HCT116 (cell line): ENCODE measurements at places on chromosomes 4 and X.

DNA sequence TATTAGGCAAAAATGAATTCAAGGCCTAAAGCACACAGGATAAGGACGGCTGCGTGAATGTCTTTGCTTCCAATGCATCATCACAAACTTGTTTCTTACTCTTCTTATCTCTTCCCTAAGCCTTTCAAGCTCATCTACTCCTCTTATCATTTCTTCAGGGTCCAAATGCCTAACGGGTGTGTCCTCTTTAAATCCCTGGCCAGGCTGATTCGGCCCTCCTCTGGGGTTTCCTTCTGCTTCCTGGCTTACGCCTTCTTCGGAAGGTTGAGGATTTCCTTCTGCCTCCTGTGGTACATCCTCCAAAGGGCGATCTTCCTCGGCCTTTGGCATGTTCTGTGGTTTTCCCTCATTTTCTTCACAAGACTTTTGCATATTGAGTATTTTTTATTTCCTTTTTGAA lies 1.3 kb downstream of the TCEAL8 start:
- no peak for DNase-seq

- DNase-seq = peak; percentile 32
Observed at GRCh38 chr4:88007304-88008121, at the start of gene PKD2. PKD2 (plus strand) TSS chr4:88007635; CDS start chr4:88007734, 99 bp downstream.

GRCh38 chr4:3747581-3747904 lies 18.6 kb upstream of the ADRA2C start:
- no peak for DNase-seq

GRCh38 chr4:11769434-11769833 lies 340.7 kb upstream of the HS3ST1 start:
- DNase-seq = no peak

DNA sequence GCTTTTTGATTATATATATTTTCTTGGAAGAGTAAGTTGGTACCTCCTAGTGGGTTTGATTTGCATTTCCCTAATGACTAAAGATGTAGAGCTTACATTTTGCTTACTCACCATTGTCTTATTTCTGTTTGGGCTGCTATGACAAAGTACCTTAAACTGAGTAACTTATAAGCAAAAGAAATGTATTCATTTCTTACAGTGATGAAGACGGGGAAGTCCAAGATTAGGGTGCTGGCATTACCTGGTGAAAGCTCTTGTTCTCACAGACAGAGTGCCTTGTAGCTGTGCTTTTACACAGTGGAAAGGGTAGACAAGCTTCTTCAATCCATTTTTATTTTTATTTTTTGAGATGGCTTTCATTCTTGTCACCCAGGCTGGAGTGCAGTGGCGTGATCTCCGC lies 229.2 kb upstream of the AGA start:
- no peak for DNase-seq

DNA sequence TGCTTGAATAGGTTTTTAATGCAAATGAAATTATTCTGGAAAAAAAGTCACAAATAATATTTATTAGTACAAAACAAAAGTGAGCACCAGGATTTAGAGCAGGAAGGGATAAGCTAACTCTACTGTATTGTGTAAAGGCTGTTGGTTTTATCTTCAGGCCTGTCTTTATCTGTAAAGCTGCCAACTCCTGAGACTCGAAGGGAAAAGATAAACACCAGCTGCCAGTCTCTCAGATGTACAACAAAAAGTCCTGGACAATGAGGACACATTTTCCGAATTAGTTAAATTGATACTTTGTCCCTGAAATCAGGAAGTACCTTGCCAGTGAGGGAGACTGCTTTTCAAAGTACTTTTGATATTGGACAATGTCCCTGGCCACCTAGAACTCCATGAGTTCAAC lies 8.8 kb downstream of the DDX60 start:
- no peak for DNase-seq

GRCh38 chr4:165325732-165326512 lies 1.5 kb upstream of the MSMO1 start:
- peak; percentile 47 for DNase-seq

- no peak for DNase-seq
Observed at GRCh38 chr4:76624241-76624681, 189.2 kb downstream of the SHROOM3 start.

DNA sequence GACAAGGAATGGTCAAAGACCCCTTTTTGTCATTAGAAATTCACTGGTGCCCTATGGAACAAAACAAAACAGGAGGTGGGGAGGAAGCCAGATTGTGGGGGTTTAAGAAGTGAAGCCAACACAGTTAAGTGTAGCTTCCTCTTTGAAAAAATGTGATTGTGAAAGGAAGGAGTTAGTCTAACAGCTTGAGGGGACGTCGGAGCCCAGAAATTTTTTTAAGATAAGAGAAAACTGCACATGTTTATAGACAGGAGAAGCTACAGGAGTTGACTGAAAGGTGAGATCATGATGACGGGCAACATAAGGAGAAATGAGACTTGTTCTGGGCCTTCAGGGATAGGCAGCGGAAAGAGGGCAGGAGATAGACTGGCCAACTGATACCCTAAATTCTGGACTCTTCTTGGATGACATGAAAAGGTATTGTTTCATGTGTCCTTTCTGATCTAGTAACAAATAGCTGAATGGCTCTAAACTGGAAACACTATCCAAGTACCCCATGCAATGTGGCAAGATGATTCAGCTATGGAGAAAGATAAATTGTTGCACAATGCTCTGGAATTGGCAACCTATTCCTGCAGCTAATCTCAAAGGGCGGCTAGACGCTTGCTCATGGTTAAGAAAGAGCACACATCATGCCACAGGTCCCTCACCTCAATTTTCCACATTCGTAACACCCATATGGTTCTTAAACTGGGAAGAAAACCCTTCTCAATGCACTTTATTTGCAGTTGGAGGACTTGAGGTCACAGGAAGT lies 3.7 kb upstream of the HDAC8 start:
- DNase-seq = no peak

DNA sequence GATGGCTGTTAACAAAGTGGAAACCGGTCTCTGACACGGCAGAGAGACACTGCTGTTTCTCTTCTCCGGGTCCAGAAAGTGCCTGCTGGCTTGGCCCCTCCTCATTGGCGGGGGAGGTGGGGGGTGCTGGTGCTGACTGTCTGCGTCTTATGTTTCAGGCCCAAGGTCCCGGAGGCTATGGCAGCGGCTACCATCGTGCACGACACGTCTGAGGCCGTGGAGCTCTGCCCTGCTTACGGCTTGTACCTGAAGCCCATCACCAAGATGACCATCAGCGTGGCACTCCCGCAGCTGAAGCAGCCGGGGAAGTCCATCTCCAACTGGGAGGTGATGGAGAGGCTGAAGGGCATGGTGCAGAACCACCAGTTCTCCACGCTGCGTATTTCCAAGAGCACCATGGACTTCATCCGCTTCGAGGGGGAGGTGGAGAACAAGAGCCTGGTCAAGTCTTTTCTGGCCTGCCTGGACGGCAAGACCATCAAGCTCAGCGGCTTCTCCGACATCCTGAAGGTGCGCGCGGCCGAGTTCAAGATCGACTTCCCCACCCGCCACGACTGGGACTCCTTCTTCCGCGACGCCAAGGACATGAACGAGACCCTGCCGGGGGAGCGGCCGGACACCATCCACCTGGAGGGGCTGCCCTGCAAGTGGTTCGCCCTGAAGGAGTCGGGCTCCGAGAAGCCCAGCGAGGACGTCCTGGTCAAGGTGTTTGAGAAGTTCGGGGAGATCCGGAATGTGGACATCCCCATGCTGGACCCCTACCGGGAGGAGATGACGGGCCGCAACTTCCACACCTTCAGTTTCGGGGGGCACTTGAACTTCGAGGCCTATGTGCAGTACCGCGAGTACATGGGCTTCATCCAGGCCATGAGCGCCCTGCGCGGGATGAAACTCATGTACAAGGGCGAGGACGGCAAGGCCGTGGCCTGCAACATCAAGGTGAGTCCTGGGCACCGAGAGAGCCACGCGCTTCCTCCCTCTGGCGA lies 2.2 kb downstream of the AKAP17A start:
- DNase-seq = no peak

GRCh38 chrX:72713130-72713529 lies 976 bp downstream of the PHKA1 start:
- no peak for DNase-seq

DNA sequence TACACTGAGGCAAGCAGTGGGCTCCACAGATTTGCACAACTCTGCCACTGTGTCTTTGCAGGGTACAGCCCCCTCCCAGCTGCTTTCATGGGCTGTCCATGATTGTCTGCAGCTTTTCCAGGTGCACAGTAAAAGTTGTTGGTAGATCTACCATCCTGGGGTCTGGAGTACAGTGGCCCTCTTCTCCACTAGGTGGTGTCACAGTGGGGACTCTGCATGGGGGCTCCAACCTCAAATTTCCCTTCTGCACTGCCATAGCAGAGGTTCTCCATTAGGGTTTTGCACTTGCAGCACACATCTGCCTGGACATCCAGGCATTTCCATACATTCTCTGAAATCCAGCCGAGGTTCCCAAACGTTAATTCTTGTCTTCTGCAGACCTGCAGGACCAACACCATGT lies 1002.3 kb downstream of the FAM133A start:
- DNase-seq = no peak

DNA sequence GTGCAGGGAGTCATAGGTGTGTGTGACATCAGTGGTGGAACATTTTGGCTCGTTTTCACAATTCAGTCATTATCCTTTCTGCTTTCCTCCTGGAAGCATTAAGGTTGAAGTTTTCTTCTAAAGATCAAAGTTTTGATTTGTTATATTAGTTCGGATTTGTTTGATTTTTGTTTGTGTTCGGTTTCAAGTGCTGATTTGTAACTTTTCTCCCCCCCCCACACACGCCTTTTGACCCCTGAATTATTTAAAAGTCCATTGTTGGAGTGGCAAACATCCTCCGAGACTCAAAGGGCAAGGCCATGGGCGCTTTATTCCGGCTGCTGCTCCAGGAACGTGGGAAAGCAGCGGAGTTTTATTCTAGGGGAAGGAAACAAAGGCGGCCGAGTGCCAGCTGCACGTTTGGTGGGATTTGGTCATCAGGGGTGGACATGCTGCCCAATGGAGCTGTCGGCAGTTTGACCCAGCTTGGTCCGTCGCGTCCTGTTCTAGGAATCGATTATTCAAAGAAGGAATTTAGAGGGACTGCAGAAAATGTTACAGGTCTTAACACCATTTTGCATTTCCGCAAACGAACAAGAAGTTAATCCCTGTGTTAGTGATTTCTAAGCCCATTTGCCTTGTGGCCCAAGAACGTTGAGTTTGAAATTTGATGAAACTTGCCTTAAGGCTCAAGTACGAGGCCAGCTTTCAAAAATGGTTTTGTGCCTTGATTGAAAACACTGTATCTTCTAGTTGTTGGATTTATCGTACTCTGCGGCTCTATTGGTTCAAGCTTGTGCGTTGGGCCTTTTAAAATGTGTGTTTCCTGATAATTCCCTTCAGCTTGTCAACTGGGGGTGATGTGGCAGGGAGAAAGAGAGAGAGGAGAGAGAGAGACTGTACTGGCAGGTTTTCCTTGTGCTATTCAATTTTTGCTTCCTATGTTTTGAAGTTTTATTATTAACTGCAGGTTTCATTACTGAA lies 565 bp upstream of the ZNF41 start:
- DNase-seq = no peak

DNA sequence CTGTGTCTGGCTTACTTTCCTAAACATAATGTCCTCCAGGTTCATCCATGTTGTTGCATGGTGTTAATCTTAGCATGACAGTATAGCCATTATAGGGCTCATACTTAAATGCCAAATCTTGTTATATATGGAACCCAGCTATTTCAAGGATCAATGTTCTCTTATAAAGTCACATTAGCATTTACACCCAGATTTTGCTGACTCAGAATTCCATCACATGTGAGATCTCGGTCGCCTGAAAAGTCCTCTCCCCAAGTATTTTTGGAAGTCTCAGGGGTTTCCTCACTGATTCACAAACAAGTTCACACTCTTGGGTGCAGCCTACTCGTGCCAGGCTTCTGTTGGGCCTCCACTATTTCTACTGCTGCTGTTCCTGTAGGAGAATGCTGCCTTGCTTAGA lies 19.9 kb upstream of the C4orf51 start:
- no peak for DNase-seq

- no peak for DNase-seq
Observed at GRCh38 chrX:155956649-155957048, 40.8 kb upstream of the IL9R start.

DNA sequence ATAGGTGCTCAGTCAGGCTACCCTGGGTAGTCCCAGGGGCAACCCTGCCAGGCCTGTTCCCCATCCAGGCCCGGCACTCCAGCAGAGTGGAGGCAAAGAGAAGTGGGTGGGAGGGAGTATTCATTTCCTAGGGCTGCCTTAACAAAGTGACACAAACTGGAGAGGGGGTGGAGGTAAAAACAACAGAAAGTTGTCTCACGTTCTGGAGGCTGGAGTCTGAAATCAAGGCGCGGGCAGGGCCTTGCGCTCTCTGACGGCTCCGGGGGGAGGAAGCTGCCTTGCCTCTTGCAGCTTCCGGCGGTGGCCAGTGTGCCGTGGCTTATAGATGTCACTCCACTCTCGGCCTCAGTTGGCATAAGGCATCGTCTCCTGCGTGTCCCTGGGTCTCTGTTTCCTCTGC lies 90.8 kb downstream of the DCTD start:
- no peak for DNase-seq

- no peak for DNase-seq
Observed at GRCh38 chr4:184399512-184399908, 74.8 kb downstream of the IRF2 start.

- no peak for DNase-seq
Observed at GRCh38 chr4:28386776-28387175, 1526.1 kb downstream of the STIM2 start.

- DNase-seq = no peak
Observed at GRCh38 chr4:80228460-80228859, 31.2 kb downstream of the PRDM8 start.

GRCh38 chr4:44725726-44726037 lies 674 bp downstream of the GNPDA2 start:
- DNase-seq = no peak

DNA sequence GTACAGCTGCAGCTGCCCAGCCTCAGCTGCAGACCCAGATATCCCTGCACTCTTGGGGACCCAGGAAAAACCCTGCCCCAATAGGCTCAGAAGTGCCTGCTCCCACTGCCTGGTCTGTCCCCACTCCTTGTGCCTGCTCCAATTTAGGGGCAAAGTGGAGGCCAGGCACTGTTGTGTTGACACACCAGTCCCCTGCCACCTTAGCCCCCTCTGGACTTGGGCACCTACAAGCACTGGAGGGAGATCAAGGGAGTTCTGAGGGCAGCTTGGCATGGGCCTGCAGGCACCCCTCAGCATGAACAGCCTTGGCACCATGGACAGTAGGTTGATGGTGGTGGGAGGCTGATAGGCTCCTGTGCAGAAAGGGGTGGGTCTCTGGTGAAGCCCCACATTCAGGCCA lies 2020.8 kb upstream of the ADGRL3 start:
- DNase-seq = no peak

DNA sequence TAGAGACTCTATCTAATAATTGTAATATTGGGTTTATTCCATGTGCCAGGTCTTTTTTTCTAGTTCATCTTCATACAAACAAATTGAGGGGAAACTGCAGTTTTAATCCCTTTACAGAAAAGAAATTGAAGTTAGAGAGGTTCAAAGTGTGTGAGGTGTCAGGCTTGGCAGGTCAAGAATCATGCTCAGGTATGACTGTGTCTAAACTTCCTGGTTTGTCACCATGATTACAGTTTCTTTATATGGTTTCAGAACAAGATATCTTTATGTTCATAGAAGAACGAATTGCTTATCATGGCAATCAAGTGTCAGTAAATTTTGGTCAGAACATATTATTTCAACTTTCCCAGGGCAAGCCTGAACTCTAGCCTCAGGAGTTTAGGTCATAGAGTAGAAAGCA lies 460.4 kb downstream of the RAPGEF2 start:
- DNase-seq = no peak
